Stimulated activated CD4-positive, alpha-beta T cell treated with anti-CD3 and anti-CD28 coated beads, Interleukin-1b, Interleukin-23, amount 100 ng/mL, for 48 hours (primary cell): ENCODE measurements at places on chromosomes 2 and 18.

- DNase-seq: no peak
Measured at GRCh38 chr2:235070063-235070706, 118.4 kb downstream of the SH3BP4 start.

DNA sequence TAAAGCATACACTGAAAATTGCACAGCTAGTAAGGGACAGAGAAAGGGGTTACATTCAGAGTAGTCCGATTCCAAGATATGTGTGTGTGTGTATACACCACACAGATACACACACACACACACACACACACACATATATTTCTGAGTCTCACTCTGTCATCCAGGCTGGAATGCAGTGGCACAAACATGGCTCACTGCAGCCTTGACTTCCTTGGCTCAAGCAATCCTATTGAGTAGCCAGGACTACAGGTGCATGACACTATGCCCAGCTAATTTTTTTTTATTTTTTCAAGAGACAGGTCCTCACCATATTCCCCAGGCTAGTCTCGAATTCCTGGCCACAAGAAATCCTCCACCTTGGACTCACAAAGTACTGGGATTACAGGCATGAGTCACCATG, 68.1 kb upstream of the ITPRID2 start:
- DNase-seq: no peak

DNA sequence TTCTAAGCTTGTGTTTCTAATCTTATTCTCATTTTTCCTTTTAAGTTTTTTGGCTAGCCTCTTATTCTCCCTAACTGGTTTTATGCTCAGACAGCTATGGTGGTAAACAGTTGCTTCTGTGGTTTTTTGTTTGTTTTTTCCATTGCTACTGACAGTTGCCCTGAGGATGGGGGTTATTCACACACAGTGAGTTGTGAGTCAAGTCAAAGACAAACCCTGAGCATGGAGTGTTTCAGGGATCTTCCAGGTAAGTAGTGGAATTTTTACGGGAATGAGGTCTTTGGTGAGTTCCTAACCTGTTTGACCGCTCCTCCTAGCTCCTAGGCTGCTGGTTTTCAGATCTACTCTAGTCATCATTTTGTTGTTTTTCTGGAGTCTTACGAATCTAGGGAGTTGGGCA, 162.8 kb downstream of the ZNF407 start:
- DNase-seq: no peak

DNA sequence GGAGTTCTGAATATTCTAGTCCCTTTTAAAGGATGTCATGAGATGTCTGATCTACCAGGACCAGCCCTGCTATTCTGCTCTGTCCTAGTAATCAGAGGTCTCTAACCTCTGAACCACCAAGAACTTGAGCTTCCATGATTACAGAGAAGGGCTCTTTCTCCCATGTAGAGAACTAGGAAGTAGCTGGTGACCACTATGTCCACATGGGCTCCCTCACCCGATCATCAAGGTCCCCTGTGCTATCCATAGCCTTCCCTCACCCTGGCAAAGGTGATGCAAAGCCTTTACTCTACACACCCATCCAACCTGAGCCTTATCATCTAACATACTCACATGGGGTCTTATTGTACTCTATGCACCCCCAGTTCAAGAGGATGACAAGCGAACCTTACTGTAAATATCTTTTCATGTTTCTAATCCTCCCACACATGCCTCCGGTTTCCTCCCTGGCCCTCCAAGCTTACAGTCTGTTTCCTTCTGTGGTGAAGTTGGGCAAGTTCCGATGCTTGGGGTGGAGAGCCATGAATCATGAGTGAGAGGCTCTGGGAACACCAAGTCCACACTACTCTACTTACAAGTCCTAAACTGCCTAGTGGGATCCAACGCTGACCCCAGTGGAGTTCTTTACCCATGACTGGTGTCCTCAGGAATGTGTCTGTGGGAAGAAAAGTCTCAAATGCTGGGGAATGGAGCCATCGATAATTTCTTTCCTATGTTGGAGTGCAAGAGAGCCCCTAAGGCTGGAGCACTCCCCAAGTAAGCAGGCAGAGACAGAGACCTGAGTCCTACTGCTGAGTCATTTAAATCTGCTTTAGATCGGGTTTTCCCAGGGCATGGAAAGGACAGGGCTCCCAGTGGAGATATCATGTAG, 73.3 kb upstream of the KLF7 start:
- peak; percentile 61 for DNase-seq

DNA sequence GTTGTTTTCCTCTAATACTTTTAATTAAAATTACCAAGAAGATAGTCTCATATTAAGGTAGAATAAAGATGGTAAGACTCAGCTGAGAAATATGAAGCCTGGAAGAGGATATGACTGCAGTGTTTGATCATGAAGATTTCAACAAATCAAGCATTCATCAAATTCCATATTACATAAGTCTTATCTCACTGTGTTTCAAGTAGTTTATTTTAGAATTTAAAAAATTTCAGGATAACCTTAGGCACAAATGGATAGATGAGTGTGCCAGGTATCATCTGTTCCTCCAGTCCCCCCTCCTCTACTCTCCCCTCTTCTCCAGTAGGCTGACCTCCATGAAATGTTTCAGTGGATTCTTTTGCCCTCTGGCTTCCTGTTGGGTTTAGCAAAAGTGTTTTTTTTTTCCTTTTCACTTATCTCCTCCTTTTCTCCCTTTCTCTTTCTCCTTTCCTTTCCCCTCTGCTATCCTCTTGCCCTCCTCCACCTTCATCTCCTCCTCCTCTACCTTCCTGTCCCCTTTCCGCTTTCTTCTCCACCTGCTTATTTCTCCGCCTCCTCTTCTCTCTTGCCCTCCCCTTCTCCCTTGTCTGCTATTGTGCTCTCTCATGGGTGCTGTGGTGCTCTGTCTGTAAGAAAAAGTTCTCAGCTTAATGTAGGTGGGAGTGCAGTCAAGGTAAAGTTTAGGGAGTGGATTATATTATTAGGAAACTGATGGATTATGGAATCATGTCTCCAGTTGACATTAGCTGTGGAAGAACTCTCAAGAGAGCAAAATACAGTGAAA, 72.8 kb downstream of the ABI2 start:
- no peak for DNase-seq

DNA sequence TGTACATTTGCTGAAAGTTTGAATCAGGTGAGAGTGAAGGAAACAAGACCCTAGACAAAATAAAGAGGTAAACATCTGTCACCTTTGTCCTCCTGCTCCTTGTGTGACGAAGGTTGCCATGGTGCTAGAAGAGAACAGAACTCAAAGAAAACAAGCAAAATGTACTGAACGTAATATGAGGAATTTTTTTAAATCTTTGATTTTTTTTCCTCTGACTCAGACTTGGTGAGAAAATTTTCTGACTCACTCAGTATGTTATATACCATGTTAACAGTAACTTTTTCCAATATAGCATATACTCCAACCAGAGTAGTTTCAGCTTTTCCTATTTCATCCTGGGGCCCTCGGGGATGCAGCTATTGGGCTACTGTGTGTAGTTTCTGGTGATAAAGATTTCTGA, 2114.6 kb upstream of the PIK3C3 start:
- no peak for DNase-seq

- no peak for DNase-seq
Measured at GRCh38 chr2:127841466-127842178, 16.3 kb downstream of the POLR2D start.

- DNase-seq: no peak
Measured at GRCh38 chr2:105176429-105176828, 65.1 kb upstream of the GPR45 start.

GRCh38 chr2:85312404-85312803, 15.4 kb downstream of the TGOLN2 start:
- no peak for DNase-seq

GRCh38 chr18:62918361-62918760, 203.0 kb downstream of the PHLPP1 start:
- no peak for DNase-seq

GRCh38 chr2:196131384-196131937, 39.9 kb downstream of the STK17B start:
- peak; percentile 69 for DNase-seq

DNA sequence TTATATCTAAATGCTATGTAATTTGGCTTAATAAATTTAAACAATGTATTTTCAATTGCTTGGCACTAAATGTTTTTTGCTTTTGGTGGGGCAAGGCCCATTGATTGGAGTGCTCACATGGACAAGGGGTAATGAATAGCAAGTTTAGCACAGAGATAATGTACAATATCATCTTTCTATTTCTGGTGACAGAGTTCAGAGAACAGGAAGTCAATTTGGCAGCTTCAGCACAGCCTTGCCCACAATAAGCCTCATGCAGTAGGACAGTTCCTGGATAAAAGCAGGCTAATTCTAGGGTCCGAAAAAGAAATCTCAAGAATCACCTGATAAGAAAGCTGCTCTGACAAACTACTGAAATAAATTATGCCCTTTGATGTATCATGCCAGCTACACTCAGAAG, 443.9 kb upstream of the FSHR start:
- DNase-seq: no peak

GRCh38 chr2:237185553-237185925, 99.8 kb downstream of the COPS8 start:
- DNase-seq: no peak

DNA sequence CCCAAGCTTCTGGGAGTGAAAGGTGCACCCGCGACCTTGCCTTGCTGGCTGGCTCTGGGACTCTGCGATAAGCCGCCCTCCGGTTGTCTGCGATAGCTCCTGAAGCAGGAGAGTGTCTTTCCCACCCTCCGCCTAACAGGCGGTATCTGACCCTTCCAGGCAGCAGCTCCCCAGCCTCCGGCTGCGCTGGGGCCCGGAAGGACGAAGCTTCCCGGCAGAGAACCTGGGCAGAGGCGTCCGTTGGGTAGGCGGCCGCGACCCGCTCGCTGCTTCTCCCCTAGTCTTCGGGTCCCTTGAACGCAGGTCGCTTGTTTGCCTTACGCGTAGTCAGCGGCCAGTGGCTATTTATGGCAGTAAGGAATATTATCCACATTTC, 446 bp upstream of the RHBDD1 start:
- no peak for DNase-seq

DNA sequence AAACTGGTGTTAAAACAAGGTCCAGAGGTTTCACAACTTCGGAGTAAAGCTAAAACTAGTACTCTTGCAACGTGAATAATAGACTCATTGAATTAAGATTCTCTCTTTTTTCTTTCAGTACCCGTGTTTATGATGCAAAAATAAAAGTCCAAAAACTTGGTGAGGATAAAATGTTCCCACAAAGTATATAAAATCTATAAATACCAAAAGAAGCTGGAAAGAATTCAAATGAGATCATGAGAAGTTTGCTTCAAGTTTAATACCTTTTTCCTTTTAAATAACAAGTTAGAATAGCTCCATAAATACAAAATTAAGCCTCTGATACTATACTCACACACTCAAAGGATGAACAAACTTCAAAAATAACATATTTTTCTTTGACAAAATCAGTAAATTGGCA, 34.0 kb downstream of the METTL4 start:
- DNase-seq: no peak

- no peak for DNase-seq
Measured at GRCh38 chr2:210577263-210578071, 21.1 kb downstream of the CPS1 start.

DNA sequence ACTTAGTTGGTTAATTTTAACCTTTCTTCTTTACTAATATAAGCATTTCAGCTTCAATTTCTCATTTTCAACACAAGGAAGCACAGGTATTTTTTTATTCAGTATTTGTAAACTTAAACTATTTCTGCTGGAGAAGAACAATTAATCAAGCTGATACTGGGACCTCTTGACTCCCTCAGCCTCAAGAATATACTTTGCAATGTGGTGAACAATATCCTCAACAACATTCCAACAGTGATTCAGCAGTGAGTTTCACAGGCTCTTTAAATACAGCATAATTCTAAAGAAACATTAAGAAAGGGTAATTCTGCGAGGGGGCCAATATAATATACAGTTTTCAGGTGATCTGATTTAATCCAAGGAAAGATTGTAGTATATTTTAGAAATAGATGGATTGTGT, 10.0 kb downstream of the RAPGEF4 start:
- no peak for DNase-seq

DNA sequence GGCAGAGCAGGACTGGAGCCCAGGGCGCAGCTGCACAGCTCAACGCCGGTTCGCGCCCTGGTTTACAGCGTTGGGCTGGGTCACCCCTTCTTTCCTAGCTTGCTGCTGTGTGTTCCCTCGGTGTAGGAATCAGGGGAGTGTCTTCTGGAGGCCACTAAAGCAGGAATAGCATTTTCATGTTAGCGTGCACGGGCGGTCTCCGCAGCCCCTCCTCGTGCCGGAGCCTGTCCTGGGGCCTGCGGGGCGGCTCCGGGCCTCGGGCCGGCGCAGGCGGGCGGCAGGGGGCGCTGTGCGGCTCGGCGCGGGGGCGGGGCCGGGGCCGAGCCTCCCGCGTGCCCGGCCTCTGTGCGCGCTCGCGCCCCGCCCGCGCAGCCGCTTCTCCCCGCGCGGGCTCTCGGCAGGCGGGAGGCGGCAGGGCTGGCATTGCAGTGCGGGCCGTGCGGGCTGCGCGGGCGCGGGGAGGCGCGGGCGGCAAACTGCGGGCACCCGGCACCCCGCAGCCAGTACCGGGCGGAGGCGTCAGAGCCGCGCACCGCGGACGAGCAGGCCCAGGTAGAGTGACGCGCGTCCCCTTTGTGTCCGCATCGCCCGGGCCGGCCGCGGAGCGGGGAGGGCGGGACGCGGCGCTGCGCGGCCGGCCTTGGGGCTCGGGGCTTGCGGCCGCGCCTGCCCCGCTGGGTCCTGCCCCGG, at the start of gene RNF144A:
Gene RNF144A, plus strand, starts transcription at position 342 of the 690 bp plus-strand sequence. CDS start 79,515 bp downstream, outside the sequence.
- DNase-seq: peak; percentile 64

DNA sequence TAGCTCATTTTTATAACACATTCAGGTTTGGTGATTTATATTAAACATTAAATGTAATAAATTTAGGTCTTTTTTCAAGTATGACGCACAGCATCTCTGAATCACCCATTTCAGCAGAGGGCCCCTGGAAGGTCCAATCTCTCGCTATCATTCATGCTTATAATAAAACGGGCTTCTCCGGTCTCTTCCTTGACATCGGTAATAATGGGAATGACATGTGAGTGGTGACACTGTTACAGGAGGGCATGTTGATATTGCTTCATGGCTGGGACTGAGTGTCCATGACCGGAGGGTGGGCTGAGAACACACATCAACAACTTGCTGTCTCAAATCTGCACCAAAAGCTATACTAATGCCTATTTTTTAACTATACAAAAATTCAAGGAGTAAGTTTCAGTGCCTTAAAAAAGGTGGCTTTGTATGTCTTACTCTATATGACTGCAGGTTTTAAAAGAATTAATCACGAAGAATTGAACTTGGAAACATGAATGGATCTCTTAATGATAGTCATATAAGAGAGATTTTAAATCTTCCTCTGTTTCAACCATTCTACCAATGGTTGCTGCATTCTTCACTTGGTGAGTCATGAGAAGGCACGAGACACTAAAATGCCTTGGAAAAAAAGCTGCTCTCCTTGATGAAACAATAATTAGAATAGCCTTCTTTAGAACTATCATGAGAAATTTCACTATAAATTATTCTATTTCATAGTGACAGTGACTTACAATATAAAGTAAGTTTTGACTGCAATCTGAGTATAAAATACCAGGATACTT, 101.9 kb upstream of the NRP2 start:
- DNase-seq: no peak

- no peak for DNase-seq
Measured at GRCh38 chr2:2016651-2017311, 272.5 kb upstream of the PXDN start.

DNA sequence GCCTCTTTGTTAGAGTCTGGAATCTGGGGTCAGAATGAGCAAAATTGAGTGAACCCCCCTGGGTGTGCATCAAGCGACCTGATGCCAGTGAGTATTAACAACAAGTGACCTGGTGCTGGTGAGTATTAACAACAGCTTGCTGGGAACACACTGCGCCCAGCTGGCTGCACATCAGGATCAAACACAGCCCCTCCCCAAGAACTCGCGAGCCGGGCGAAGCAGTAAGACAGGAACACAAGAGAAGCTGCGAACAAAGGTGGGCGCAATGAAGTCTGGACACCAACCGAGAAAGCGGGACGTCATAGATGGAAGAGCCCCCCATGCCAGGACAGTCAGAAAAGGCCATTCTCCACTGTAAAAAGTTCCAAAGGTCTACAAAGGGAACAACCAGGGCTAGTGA, 34.3 kb downstream of the CRACDL start:
- DNase-seq: no peak
